GM23338 (cell line): ENCODE measurements at places on chromosomes 6 and 20.

- DNase-seq, result peak; percentile 88
These were observed 86.8 kb downstream of the ZFP64 start for GRCh38 chr20:52104546-52105441.

GRCh38 chr6:55567558-55567957 lies 11.4 kb downstream of the HMGCLL1 start:
- no peak for DNase-seq

DNA sequence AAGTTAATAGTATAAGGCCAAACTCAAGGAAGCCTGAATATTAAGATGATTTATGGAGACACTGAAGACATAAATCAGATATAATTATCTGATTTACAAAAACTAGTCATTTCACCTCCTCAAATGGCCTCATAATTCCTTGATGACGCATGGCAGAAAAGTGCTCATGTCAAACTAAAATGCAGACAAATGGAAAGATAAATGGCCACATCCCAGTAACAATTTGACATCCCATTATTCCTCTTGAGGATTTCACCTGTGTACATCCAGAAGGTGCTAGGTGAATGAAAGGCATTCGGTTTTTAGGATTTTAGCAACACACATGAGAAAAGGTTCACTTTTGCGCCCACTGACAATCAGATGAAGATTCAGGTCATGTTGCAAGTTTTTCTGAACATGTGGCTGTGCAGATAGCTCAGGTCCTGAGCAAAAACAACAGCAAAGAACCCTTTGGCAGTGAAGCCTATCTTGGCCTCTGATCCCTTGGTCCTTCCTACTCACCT lies 24.2 kb downstream of the SGK1 start:
- no peak for DNase-seq

DNA sequence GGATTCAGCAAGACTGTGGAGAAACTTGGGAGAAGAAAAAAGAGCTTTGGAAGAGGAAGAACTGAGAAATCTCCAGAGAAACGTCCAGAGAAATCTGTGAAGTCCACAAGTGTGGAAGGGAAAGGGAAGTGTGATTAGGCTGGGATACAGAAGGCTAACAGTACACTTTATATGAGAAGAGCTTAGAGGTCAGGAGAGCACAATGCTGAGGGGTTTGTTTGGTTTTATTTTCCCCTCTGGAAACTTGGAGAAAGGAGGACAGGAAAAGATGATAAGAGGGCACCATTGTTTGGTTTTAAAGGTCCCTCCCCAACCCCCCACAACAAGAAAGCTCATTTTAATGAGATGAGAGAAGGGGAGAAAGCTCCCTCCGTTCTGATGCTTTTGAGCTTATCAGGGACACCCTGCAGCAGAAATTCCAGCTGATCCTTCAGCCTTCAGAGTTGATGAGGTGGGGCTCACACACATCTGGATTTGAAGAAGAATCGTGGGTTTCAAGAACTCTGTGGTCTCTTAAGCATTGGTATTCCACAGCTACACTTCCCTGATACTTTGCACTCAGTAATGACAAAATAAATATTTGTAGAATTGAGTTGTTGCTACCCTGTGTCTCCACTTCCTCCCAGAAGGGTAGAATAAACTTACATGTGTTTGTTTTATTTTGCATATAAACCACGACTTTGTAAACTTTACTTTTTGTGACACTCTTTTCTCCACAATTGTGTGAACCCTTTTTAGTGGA lies 1.9 kb downstream of the NT5E start:
- no peak for DNase-seq

GRCh38 chr6:156564807-156565149 lies 212.4 kb upstream of the ARID1B start:
- no peak for DNase-seq

DNA sequence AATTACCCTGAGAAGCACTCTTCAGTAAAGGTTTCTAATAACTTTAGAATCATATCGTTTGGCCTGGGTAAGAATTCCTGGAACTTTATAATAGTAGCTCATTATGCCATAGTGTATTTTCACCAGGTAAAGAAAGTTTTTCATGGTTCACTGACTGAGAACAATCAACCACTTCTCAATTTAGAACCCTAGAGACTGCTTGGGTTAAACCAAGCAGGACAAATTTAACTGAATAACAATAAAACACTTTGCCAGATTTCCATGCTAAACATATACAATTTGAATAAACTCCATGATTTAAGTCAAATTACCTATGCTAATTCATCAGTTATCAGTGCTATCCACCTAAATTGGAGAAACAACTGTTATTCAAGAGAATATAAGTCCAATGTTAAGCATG lies 99.4 kb downstream of the PLG start:
- no peak for DNase-seq

- DNase-seq, result peak; percentile 78
These were observed 374.1 kb upstream of the MANEA start for GRCh38 chr6:95203153-95203754.

GRCh38 chr6:125203395-125203794 lies 49.8 kb downstream of the TPD52L1 start:
- no peak for DNase-seq

- DNase-seq, result peak; percentile 89
These were observed 21.3 kb upstream of the HFE start for GRCh38 chr6:26065952-26066380.

DNA sequence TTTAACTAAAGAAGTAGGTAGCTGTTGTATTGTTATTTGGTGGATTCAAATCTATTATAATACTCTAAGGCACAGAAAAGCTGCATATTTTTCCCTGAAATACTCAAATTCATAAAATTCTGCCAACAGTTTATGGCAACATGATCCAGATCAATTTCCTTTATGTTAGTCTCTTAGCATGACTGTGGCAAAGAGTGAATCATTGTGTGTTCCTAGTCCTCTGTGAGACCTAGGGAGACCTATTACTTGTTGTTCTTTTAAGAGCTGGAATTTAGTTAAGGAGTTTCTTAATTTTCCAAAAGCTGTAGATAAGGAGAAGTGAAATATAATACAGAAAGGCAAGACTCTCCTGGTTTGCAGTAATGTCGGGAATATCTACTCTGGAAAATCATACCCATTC lies 149.6 kb downstream of the RIMS1 start:
- no peak for DNase-seq

DNA sequence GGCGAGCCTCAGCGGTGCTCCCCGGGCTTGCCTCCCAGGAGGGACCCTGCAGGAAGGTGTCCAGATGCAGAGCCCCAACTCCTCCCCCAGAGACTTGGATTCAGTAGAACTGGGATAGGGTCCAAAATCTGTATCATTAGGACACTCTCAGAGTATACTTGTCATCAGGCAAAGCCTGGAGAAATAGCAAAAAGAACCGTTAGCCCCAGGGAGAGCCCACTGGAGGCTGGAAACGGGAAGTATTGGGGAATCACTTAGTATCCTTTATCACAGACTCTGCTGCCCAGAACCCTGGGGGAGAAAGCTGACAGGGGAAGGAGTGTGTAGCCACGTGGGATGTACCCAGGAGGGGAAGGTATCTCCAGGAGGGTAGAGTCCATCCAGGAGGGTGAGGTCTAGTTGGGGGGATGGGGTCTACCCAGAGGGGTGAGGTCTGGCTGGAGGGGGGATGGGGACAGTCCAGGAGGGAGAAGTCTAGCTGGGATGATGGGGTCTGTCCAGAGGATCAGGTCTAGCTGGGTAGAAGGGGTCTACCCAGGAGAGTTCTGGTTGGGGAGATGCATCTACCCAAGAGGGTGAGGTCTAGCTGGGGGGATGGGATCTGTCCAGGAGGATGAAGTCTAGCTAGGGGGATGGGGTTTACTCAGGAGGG lies 107.2 kb downstream of the LY86 start:
- no peak for DNase-seq

GRCh38 chr6:67881706-67882065 lies 753.4 kb upstream of the ADGRB3 start:
- DNase-seq, result no peak

DNA sequence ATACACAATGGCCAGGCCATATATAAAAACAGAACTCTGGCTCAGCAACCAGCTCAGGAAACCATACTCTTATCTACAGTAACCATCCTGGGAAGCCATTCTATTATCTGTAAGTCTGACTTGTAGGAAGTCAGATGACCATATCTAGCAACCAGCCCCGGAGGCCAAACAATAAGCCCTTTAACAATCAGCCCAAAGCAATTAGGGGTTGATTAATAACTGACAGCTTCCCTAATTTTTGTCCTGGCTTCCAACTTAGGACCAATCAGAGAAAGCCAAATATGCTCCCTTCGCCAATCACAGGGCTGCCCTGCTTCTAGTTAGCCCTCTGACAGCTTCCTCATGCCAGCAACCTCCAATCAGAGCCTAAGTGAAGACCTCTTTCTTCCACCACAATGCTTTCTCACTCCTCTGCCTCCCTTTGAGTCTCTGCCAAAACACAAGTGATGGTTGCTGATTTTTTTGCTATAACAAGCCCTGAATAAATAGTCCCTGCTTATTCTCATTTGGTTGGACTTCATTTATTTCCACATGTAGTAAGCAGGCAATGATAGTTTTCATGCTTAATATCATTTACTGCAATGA lies 37.8 kb upstream of the STXBP5 start:
- no peak for DNase-seq

DNA sequence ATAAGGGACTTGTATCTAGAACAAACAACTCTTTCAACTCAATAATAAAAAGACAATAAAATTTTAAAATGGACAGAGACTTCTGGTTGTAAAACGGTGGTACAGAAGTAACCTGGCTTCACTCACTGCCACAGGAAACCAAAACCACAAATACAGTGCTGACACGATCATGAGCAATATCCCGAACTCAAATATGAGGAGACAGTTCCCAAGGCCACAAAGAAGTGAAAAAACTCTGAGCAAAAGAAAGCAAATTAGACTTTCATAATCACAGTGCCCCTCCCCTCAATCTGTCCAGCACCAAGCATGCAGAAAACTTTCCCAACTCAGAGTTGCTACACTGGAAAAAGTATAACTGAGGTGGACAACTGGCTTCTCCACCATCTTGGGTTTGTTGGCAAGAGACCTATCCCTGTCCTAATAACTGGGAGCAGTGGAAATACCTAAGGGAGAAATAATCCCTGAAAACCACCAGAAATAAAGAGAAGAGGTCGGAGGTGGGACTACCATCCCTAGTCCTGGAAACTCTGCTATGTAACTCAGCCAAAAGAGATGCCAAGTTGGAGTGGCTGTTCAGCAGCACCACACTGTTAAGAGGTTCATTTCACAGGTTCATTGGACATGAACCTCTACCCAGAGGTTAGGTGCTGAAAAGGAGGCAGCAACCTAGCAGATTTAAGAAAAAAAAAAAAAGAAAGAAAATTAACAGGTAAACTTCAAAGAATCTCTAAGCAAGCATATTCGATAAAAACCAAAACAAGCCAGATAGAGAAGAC lies 55.5 kb downstream of the REV3L start:
- no peak for DNase-seq

DNA sequence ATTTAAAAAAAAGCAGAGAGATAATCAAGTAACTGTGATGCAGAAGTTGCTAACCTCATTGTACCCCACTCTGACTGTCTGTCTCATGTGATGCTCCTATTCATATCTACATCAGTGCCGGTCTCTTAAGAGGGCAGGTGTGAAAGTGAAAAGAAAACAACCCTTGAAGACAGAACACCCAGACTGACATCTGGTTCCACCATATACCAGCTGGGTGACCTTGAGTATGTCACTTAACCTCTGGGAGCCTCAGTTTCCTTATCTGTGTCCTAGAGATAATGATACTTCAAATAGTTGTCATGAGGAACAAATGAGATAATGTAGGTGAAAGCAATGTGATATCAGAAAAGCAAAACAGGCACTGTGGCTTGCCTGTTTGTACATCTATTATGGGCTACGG lies 426.8 kb upstream of the SOX4 start:
- DNase-seq, result no peak

DNA sequence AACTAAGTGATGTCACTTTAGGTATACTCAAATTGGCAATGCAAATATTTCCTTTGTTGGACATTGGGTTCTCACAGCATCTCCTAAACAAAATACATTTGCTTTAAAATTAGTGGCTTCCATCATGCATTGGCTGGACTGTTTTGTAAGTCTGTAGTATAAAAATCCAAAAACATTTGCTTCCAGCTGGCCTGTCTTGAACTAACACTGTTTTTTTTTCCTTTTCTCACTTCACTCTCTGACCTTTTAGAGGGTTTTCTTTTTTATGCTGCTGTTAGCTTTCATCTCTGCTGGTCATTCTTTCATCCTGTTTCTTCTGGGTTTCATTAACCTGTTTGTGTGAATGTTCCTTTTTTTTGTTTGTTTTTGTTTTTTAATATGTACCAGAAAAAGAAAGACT lies 121.7 kb upstream of the MLIP start:
- no peak for DNase-seq

GRCh38 chr20:60050193-60050947 lies 92.1 kb downstream of the CDH26 start:
- DNase-seq, result peak; percentile 82

- DNase-seq, result peak; percentile 55
These were observed 265.0 kb upstream of the MARCKS start for GRCh38 chr6:113591896-113592827.

- DNase-seq, result peak; percentile 46
These were observed 1.4 kb downstream of the RREB1 start for GRCh38 chr6:7108964-7109836.

DNA sequence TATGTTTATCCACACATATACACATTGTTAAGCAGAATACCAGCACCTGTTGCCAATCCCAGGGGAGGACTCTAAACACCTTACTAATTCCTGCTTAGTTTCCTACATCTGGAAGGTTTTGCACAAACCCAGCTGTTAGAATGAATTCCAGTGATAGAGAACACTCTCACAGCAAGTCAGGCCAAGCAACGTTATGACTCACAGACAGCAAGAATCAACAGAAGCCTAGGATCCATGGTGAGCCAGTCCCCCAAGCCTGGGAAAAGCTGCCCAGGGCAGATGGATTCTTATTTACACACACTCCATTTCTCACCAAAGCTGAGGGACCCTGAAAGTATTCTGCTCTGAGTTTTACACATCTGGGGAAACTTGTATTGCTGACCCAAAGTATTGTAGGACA lies 291.7 kb downstream of the SLC35F1 start:
- DNase-seq, result no peak

GRCh38 chr6:30169658-30170614 lies 6.6 kb downstream of the TRIM15 start:
- DNase-seq, result peak; percentile 83

- DNase-seq, result no peak
These were observed 191.9 kb downstream of the MOXD1 start for GRCh38 chr6:132209351-132209750.

- no peak for DNase-seq
These were observed 2.8 kb downstream of the TMEM200A start for GRCh38 chr6:130368576-130368975.

DNA sequence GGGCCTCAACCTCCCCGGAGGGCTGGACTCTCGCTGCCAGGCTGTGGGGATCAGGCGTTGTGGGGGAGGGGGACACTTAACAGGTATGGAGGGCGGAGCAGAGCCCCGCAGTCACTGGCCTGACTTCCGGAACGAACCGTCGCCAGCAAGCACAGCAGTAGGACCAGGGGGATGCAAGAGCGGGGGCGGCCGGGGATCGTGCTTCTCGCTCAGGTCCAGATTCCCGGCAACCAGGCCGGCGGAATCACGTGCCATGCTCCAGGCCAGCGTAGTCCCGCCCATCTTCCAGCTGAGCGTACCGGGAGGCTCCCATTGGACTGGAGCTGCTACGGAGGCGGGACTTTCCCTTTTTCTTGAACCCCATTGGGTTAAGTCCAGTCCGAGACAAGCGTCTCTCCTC lies 10.0 kb upstream of the POU5F1 start:
- DNase-seq, result peak; percentile 95

- peak; percentile 2 for DNase-seq
These were observed 95.7 kb downstream of the COL21A1 start for GRCh38 chr6:56151609-56152224.

- DNase-seq, result peak; percentile 87
These were observed 6.7 kb downstream of the FOXA2 start for GRCh38 chr20:22577515-22578220.
